ENCODE measurements at places on chromosomes 16 and 17.

GRCh38 chr16:10847176-10847575 lies 28.6 kb upstream of the TVP23A start:
- DNase-seq = no peak

- no peak for DNase-seq
Measured at GRCh38 chr16:47052666-47053640, 79.5 kb upstream of the DNAJA2 start.

DNA sequence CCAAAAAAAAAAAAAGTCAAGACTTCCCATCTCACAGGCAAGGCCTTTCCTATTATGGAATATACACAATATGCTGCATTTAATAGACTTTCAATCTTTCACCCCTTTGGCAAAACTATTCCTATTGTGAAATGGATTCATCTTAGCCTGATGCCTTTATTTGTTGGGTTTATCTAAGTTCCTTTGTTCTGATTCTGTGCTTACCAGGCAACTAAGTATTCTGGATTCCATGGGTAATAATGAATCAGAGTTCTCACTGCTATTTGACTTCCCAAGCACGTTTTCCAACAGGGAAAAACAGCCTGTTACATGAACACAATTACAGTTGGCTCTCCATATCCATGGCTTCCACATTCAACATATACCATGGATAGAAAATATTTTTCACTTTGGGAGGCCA lies 135.5 kb downstream of the MYO1D start:
- DNase-seq = no peak

DNA sequence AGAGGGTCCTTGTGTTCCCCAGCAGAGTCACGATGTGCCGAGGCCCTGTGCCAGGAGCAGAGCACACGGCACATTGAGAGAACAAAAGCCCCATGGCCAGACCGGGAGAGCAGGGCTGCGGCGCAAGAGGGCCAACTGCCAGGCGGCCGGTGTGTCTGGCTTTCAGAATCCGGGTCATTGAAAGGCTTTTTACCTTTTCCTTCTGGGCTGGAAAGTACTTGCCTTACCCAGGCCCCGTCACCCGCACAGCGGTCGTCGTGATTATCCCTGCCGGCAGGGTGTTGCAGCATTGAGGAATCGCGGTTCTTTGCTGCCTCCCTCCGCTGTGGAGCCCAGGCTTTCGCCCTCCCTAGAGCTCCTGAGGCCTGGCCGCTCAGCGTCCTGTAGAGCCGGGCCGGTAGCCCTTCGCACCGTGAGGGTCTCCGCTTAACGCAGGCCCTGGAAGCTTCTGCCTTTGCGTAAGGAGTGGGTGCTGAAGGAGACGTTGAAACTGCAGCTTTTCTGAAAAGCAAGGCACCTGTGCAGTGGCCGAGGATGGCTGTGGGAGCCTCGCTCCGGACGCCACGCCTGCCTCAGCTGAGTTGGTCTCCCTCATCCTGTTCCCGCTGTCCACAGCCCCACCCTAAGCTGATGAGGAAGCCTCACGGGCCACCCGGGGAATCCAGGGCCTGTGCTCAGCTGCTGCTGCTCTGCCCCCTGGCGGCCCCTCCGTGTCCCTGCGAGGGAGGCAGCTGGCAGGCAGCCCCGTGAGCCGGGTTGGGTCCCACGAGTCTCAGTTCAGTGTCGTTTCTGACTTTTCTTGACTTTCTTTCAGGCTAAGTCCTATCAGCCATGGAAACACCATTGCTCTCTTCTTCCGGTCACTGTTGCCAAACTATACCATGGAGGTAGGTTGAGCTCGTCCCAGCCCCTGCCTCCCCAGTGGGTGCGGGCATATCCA lies 8.6 kb upstream of the MC1R start:
- DNase-seq = peak; percentile 60

- DNase-seq = no peak
Measured at GRCh38 chr17:1568950-1569810, 6.6 kb upstream of the PITPNA start.

DNA sequence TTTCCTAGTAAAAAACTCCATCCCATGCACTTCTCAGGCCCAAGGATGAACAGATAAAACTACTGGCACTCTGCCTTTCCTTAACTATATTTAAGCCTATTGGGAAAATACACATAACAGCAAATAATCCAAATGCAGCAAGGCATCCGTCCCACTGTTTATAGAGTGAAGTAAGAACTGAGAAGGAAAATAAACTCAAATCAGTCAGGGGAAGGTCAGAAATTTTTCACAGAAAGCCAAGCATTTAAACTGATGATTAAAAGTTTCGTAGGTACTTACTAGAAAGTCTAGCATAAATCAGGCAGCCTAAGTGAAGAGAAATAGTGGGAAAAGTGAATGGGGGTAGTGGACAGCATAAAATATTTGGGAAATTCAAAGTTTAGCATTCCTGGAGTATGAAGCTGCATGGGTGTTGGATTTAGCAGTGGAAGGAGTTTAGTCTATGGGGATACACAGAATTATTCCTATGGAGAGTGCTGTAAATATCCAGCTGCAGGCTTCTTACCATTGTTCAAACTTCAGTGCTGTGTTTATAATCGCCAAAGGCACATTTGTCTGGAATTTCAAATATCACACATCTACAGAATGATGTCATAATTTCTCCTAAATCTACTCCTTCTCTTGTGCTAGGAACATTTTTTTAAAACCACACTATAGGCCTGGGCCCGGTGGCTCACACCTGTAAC lies 1131.0 kb upstream of the GOT2 start:
- peak; percentile 47 for DNase-seq

DNA sequence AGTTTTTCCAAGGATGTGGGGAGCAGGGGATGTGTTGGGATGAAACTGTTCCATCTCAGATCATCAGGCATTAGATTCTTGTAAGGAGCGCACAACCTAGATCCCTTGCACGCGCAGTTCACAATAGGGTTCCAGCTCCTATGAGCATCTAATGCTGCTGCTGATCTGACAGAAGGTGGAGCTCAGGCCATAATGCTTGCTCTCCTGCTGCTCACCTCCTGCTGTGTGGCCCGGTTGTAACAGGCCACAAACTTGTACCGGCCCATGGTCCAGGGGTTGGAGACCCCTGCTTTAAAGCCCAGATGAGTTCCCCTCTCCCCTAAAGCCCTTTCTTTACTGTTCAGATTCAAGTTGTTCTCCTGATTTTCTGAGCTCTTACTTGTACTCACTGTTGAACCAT lies 44.8 kb downstream of the RNF135 start:
- DNase-seq = no peak

- no peak for DNase-seq
Measured at GRCh38 chr17:70352834-70353233, 183.5 kb downstream of the KCNJ2 start.

GRCh38 chr16:87317750-87318644 lies 805 bp upstream of the C16orf95 start:
- DNase-seq = peak; percentile 51

DNA sequence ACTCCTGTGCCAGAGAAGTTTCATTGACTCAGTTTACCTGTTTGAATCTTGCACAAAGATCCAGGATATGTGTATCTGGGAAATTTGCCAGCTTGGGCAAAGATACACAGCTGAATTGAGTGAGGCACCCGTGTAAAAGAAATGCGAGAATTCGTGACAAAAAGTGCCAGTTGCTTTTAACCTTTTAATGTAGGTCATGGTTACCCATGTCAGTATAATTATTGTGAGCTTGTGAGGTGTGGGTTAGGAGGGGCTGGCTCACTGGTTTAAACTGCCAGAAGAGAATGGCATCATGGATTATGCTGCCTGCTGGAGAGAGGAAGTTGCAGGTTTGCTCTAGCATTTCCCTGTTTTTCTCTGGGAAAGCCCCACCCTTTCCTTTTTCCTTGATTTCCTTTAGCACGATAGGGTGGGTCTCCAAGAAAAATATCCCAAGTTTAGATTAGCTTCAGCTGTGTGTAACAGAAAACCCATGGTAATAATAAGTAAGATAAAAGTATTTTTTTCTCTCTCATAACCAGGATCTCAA lies 24.8 kb upstream of the NDRG4 start:
- no peak for DNase-seq

DNA sequence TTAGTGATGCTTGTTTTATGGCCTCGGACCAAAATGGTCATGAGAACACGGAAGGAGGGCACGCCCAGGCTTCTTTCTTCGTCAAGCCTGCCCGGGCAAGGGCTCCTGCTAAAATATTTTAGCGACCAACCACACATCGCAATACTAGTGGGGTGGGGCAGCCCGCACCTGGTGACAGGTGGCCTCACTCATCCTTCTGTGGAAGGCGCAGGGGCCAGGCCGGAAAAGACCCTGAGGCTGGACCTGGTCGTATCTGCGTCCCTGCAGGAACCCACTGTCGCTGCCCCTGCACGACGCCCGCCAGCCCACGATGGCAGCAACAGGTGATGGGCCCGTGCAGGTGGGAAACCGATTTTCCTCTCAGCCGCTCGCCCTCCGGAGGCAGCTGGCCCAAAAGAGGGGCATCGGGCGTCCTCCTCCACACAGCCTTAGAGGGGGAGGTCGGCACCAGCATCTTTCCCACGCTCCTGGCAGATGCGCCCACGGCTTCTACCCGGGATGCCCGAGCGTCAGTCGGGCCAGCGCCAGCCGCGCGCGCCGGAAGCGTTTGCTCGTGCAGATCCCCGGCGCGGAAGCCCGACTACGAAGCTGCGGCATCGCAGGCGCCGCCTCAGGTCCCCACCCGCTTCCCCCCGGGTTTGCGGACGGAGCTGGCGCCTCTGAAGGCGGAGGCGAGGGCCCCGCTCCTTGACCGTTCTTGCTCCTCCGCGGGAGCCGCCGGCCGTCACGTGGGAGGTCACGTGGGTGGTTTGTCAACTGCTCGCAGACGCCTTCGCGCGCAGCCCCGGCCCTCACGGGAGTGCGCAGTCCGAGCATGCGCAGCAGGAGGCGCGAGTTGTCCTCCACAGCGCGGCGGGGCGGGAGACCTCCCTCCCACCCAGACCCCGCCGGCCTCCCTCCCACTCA lies 22.8 kb upstream of the FOXK2 start:
- peak; percentile 78 for DNase-seq

DNA sequence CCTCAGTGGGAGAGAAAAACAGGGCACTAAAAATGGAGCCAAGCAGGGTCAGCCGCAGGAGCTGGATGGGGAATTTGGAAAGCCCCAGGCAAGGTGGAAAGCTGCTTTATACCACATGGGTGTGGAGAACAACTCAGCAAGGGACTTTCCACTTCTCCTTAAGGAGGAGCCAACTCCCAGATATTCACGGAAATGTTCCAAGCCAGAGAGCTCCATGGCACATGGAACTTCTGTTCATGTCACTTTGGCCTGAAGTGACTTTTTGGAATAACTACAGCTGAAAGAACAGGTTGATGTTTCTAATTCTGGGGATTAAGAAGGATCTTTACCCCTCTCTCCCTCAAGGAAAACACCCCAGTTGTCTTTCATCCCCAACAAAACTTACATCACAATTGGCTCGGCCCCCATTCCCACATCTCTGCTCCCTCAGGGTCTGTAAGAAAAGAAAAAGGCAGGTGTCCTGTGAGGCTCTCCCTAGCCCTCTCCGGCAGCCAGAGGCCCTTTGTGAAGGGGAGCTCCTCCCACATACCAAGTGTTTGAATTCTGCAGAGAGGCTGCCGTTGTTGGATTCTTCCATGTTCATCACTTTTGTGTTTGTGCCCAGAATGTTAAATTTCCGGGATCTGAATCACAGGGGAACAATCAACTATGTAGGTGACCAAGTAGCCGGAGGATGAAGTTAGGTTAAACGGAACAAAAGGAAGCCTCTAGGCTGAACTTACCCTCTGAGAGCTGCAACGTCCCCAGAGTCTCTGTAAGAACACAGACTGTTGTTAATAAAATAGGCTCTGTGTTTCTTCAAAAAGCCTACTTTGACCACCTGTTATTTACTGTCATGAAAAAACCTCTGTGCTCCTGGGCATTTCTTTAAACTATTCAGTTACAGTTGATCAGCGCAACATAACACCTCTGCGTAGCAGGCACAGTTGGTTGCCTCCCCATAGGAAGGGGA lies 41.0 kb downstream of the STAT5A start:
- DNase-seq = peak; percentile 86

DNA sequence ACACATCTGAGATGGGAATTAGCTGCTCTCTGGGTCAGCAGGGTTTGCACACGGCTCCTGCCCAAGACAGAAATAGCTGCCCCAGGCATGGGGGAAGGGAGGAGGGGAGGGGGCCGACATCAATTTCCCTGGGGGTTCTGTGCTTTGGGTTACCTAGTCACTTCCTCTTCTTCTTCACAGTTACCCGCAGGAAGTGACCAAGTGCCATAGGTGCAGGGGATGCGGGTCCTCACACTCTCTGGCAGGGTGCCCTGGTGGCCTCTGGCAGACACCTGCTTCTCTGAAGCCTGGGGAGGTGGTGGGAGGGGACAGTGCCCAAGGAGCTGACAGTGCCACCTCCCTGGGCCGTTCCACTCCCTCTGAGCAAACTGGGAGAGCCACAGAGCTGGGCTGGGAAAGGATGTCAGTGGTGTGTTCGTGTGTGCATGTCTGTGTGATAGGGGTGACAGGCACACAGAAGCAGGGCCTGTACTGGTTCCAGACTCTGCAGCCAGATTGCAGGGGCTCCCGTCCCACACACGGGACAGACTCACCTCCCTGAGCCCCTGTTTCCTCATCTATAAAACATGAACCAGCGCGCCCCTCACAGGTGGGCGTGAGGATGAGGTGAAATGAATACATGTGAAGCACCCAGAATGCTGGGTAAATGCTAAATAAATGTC lies 18.2 kb downstream of the SCN4A start:
- no peak for DNase-seq

- DNase-seq = no peak
Measured at GRCh38 chr16:22357635-22357971, 16.8 kb downstream of the CDR2 start.
